NCI-H1436 (cell line): ENCODE measurements at places on chromosomes 1 and 21.

GRCh38 chr1:85049735-85050166 lies 1.5 kb upstream of the MCOLN3 start:
- no peak for DNase-seq

- no peak for DNase-seq
Measured at GRCh38 chr21:35211782-35212181, 162.7 kb upstream of the RUNX1 start.

GRCh38 chr1:29171089-29171488 lies 10.6 kb downstream of the SRSF4 start:
- DNase-seq = no peak

GRCh38 chr1:233668725-233669294 lies 54.9 kb downstream of the KCNK1 start:
- DNase-seq = no peak

DNA sequence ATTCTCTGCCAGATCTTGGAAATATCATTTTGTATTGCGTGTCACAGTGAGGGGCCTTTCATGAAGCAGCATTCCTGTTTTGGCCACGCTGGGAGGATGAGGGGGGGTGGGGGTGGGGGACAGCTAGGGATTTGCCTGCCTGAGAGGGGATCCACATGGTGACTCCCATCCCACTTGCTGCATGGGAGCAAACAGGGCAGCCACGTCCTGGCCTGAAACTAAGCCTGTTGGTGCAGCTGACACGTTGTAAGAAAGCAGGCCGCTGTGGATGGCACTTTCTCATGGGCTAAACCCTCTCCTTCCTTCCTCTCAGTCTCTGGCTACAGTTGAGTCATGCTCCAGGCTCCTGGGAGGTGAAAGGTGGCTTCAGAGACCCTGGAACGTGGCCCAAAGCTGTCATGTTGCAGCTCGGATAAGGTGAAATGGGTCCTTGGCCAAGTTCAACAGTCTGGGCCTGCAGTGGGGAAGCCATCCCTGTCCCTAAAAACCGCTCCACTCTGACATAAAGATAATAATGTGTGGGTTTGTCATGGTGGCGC lies 346.7 kb upstream of the VAMP3 start:
- DNase-seq = no peak

DNA sequence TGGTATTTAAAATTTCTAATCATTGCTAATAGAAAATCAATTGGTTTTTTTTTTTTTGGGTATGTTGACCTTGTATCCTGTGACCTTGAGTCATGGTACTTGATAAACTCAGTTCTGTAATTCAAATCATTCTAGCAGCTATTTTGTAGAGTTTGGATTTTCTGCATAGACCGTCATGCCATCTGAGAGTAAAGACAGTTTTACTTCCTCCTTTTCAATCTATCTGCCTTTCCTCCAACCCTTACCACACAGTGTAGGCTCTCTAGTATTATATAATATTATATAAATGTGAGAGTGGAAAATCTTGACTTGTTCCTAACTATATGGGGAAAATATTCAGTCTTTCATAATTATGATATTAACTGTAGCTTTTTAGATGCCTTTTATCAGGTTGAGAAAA lies 7.0 kb downstream of the TDRD5 start:
- no peak for DNase-seq

DNA sequence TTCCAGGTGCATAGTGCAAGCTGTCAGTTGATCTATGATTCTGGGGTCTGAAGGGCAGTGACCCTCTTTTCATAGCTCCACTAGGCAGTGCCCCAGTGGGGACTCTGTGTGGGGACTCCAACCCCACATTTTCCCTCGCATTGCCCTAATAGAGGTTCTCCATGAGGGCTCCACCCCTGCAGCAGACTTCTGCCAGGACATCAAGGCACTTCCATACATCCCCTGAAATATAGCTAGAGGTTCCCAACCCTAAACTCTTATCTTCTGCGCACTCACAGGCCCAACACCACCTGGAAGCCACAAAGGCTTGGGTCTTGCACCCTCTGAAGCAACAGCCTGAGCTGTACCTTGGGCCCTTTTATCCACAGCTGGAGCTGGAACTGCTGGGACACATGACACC lies 65.7 kb upstream of the PKN2 start:
- no peak for DNase-seq

GRCh38 chr1:178010674-178011464 lies 41.0 kb upstream of the SEC16B start:
- DNase-seq = no peak

DNA sequence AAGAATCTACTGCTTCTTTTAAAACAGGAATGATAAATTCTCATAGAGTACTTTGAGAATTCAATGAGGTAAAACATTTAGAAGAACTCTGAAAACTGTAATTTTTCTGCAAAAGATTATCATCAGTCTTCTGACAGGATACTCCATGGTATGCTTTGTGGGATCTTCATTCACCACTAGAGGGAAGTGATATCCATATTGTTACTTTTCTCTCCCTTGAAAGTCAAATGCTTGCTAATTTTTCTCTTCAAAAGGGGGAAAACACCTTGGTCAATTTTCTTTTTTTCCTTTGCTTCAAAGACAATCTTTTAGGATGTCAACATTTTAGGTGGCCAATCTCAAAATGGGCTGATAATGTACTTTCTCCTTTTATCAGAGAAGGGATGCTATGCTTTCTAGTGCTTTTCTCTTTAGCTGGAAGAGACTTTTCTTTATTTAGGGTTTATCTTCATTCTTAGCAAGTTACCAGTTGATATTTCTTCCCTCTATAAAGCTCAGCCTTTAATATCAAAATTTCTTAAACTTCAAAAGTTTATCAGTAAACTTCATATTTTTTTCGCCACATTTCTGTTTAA lies 95.5 kb downstream of the NEGR1 start:
- DNase-seq = no peak

DNA sequence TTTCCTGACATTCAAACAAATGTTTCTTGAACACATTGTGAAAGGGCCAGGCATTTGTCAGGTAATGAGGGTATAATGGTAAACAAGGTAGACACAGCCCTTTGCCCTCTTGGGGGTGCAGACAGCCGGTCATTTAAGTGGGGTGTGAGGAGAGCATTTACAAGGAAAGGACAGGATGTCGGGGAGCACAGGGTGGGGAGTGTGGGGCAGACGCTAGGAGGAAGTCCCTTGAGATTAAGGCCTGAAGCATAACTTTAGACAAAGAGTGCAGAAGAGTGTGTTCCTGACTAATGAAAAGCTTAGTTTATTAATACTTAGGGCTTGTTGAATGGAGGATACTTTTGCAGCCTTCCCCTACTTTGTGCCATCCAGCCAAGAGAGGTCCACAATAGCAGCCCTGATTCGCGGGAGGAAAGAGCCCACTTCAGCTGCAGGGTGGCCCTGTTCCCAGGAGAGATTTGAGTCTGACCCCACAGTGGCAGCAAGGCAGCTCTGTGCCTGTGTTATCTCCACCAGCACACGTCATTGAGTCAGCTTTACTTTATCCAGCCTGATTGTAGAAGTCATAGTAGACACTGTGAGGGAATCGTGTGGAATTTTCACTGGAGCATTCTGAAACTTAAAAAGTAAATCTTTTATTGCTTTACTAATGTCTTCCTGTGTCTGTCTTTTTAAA lies 35.1 kb downstream of the MPZL1 start:
- no peak for DNase-seq

- DNase-seq = no peak
Measured at GRCh38 chr1:201024625-201024998, 1.1 kb upstream of the KIF21B start.

GRCh38 chr21:38286739-38287471 lies 30.1 kb downstream of the KCNJ15 start:
- no peak for DNase-seq

GRCh38 chr1:39635205-39635870 lies 4.1 kb downstream of the HEYL start:
- no peak for DNase-seq

DNA sequence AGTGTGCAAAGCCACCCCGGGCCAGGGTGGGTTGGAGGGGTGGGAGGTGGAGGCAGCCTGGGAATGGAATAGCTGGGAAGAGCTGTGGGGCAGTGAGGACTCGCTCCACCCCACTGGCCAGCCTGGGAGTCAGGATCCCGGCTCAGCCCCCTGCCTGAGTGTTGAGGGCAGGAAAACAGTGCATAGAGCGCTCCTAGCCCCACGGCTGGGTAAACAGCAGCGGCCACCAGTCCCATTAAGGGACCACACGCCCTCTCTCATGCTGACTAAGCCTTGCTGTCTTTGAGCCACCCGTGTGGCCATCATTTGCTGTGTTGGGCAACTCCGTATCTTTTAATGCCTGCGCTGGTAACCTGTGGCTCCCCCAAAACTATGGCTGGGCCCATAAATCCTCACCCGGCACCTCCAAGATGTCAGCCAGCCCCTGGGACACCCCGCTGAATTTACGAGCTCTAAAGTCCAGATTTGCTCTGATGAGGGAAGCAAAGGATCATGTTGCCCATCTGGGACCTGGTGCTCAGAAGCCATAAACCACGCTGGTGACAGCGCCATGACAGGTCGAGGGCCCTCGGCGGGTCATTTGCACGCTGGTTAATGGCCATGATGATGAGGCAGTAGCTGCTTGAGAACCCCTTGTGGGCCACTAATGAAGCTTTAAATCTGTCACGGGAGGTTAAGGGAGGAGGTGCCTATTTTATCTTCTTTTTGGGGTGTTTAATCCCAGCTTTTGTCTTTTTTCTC lies 34.9 kb downstream of the SYF2 start:
- peak; percentile 46 for DNase-seq

- no peak for DNase-seq
Measured at GRCh38 chr1:49677706-49678105, 346.0 kb downstream of the AGBL4 start.

DNA sequence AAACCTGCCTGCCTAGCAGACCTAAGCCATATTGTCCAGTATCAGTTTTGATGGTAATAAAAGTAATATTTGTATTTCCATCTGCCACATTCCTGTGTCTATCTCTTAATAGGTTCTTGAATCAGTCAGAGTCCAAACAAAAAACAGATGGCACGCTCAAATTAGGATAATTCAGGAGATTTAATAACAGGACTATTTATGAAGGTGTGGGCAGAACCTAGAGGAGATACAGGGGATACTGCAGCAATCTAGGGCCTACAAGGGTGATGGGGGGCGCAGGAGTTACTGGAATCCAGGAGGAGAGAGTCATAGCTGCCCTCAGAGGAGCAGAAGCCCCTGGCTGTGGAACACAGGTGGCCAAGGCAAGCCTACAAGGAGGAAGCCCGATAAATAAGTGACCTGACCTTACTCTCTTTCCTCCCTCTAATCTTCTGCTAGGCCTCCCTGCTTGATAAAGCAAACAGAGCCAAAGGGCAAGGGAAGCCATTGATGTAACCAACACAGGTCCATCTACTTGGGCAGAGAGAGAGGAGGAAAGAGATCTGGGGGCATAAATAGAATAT lies 11.9 kb upstream of the HYI start:
- no peak for DNase-seq
